ENCODE measurements at places on chromosomes 16 and 17.

DNA sequence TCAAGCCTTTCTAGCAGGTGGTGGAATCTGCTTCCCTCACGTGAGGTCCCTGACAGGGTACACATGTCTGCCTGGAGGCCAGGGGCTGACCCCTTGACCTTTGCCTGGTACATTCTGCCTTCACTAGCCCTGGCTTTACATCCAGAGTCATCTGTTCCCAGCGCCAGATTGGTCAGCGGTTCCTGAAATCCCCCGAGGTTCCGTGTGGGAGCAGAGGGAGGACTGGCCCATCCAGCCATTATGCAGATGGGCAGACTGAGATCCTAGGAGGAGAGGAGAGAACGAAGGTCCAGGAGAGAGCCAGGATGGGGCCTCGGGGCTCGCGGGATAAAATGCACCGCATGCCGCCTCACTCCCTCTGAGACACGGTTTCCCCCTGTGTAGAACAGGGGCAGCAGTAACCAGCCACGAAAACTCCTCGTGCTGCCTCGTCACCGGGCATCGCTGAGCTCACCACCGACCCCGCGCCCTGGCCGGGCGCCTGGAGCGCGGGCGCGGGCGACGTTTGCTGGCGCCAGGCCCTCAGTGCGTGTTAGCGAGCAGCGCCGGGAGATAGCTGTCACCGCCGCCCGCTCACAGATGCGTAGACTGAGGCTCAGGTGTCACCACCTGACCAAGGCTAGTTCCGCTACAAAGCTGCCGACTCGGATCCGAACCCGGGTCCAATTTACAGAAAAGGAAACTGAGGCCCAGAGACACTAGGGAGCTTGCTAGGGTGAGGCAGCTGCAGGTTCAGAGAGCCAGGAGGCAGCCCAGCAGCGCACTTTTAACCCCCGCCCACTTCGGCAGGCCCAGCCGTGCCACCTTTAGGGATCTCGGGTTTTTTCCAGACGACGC is 811 bp upstream of the MAP2K3 start:
- DNase-seq, result no peak

DNA sequence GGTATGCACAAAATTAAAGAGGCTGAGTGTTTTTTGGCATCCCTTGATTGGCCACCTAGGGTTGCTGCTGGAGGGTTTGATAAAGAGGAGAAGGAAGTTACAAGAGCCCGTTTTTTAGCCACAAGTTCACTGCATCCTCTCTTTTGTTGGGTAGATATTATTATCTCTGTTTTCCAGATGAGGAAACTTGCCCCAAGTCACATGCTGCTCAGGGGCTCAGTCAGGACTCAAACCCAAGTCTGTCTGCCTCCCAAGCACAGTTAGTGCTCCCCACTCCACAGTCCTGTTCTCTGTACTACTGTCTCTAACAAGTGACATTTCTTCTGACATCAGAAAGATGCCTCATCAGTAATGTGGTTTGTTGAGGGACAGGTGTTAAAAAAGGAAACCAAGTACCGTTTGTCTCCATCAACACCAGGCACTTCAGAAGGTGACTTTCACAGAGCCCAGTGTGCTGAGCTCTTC is 1.4 kb downstream of the NT5M start:
- DNase-seq, result peak; percentile 60

DNA sequence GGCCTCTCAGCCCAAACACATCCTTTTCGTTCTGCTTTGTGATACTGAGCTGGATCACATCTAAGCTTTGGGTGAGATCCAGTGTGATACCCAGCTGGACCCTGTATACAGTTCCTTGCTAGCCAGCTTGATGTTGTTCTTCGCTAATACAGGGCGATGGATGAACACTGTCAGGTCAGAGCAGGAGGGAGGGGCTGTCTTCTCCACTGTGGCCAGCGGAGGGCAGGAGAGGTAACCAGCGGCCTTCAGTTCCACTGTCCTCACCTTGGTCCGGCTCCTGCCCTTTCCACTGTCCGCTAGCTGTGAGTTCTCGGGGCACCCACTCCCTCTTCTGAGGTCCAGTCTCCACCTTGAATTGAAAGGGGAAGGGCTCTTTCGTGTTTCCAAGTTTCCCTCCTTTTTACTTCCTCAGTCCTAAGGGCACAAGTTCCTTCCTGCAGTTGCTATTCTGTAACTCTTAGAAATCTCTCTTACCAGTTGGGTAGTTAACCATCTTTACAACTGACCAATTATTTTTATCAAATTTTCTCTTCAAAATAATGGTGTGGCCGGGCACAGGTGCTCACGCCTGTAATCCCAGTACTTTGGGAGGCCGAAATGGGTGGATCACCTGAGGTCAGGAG is 3.0 kb upstream of the ZNF213 start:
- DNase-seq, result no peak

DNA sequence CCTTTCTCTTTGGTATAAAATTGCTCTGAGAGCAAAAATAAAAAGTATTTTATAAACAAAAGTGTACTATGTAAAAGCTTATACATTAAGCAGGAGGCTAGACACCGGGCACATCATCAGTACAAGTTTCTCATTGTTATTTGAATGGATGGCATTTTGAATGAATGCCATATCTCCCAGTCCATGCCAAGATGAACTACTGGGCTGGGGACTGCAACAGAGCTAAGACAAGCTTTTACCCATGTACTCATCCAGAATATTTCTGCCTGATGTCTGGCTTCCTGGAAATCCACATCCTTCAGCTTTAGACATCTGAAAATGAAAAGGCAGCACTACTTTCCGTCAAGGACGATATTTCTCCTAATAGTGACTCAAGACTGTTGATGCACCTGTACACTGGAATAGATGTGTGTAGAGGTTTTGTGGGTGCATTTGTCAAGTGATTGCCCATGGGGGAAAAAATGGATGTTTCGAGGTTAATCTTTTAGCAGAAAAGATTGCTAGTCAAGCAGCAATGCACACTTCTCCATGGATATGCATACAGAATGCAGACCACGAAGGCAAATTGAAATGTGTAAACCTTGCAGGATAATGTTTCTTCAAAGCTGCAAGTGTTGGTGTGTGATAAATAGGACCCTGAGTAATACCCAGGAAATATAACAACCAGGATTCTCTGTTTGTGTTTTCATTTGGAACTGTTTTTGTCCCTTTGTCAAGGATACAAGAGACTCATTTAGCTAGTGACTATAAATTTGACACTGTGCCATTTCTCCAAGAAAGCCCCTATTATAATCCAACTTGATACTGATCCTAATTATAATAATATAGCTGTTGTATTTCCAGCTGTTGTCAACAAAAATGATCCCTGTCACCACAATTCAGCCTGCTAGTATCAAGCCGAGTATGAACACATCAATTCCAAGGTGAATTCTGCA is 173.8 kb downstream of the CDH8 start:
- DNase-seq, result no peak

GRCh38 chr16:397736-398332 is 835 bp downstream of the NME4 start:
- DNase-seq, result no peak

DNA sequence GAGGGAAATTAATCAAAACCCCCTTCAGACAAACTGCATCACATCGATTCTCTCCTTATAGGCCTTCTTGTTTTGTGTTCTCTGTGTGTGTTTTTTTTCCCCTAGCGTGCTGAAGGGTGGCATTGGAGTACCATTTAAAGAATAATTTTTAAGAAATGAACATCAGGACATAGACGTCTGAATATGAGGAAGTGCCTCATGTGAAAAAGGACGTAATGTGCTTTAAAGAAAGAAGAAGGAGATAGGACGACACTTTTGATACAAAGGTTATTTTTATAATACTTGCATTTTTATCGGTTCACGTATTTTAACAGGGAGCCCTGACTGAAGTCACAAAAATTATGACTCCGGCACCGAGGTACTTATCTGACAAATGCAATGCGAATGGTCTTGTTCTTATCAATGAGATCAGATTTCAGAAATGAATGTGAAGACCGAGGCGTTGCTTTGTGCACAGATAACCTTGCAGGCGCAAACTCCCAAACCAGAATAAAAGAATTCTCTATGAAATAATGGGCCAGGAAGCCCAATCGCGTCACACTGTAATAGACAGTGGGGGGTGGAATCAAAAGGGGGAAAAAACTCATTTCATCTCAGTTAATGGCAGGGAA is 606.3 kb downstream of the MAF start:
- no peak for DNase-seq
